ENCODE measurements at places on chromosomes 11 and 22. TPM values are rescaled to one million over a fixed set of nuclear protein-coding genes. Genes with fewer than 3 reads are reported as not detected.

GRCh38 chr11:133549826-133550225 is 17.5 kb upstream of the OPCML start:
- DNase-seq: no peak

The JAML gene
- total RNA-seq: not detected

DNA sequence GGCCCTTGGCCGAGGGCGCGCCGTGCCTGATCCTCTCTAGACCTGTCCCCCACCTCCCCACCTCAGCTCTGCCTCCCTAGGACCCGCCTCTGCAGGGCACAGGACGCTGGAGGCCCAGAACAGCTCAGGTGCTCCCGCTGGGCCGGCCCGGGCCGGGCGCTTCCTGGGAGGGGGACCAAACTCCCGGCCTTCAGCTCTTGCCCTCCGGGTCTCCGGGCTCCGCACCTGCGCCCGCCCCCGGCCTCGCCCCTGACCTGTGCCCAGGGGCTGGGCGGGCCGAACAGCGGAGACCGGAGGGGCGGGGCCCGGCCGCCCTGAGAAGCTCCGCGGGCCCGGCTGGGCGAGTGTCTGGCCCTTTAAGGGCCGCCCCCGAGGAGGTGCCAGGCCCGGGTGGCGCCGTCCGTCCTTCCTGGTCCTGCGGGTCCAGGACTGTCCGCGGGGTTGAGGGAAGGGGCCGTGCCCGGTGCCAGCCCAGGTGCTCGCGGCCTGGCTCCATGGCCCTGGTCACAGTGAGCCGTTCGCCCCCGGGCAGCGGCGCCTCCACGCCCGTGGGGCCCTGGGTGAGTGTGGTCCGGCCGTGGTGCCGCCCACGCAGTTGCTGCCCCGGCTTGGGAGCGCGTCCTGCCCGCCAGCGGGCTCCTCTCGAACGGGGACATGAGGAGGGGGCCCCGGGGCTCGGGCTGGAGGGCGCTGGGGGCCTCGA is at the start of gene SSH3:
SSH3 (plus strand) TSS at position 399 of the 703 bp plus-strand sequence; CDS start at position 495, 96 bp downstream.
- peak; percentile 31 for DNase-seq

- DNase-seq: no peak
Measured at GRCh38 chr11:3942160-3942955, 86.9 kb downstream of the STIM1 start.

- DNase-seq: no peak
Measured at GRCh38 chr11:134275534-134276395, at the start of gene GLB1L3. GLB1L3 (plus strand) TSS chr11:134276379; CDS start chr11:134276741, 362 bp downstream.

DNA sequence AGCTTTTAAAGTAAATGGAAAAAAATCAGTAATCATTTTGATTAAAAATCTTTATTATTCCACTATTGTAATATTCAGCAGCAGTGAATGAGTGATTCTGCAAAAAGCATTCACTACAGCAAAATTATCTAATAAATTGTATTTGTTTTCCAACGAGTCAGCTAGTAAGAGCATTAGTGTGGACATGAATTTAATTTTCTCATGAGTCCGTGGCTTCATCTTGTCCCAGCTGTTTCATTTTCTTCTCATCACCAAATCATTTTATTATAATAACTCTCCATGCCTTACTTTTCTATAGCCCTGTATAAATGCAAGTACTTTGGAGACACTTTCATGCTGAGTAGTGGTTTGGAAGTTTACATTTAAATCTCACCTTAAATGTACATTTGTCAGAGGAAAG is 66.2 kb downstream of the FANCF start:
- DNase-seq: no peak

DNA sequence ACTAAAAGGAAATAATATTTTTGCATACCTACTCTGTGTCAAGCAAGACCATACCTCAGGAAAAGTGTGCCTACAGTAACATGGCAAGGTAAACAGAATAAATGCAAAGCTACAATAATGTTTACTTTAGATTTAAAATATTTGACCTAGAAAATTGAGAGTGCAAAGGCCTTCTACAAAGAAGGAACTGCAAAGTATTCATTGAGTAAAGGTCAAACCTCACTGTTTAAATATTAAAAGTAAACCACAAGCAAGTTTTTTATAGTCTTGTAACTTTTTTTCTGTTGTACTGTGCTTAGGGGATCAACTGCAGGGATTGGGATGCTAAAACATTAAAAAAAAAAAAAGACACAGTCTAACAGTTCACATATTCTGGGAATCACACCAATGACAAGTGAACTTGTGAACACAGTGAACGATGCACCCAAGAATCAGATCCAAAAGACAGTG is 48.8 kb downstream of the CWF19L2 start:
- DNase-seq: no peak

DNA sequence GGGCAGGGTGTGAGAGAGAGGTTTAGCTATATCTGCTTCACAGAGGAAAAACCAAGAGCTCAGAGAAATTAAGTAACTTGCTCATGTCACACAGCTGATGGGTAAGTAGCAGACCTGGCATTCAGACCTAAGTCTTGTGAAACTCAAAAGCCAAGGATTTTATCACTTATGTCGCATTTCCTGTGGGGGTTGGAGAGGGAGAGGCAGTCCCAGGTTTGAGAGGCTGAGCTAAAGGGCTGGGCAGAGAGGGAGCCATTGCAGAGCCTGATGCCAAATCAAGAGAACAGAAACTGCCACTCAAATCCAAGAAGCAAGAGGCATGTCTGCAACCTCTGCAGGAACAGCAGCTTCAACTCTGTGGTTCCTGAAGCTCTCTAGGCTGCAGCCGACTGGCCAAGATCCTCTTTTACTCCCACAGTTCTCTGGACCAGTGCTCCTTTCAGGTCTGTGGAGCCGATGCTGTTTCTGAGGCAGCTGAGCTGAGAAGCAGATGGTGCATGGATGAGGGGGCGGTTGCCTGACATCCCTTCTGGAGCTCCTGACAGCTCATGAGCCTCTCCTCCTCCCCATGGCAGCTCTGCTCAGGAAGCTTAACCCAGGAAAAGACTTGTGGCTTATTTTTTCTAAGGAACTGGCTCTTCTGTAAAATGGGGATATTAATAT is 47.6 kb upstream of the NAV2 start:
- DNase-seq: peak; percentile 27

- no peak for DNase-seq
Measured at GRCh38 chr22:49586244-49586748, 241.4 kb downstream of the BRD1 start.

The CTSW gene
- 0.28 TPM for total RNA-seq

Measured in HFFc6 (cell line).